ENCODE measurements at places on chromosomes 5 and 9. TPM values are rescaled to one million over a fixed set of nuclear protein-coding genes. Genes with fewer than 3 reads are reported as not detected.
A peak's percentile ranks its signal among the peaks of the same experiment; 100 is the strongest.

- peaks cover 5% of the 10 kb centered on the region for H3K4me1 ChIP-seq
- H3K27me3 ChIP-seq: no peaks in the 10 kb centered on the region
- no peaks in the 10 kb centered on the region for H3K36me3 ChIP-seq
- no peak overlapping the region for H3K4me3 ChIP-seq
- no peak for DNase-seq
These were observed 320.4 kb upstream of the CCNH start for GRCh38 chr5:87732875-87733768.

DNA sequence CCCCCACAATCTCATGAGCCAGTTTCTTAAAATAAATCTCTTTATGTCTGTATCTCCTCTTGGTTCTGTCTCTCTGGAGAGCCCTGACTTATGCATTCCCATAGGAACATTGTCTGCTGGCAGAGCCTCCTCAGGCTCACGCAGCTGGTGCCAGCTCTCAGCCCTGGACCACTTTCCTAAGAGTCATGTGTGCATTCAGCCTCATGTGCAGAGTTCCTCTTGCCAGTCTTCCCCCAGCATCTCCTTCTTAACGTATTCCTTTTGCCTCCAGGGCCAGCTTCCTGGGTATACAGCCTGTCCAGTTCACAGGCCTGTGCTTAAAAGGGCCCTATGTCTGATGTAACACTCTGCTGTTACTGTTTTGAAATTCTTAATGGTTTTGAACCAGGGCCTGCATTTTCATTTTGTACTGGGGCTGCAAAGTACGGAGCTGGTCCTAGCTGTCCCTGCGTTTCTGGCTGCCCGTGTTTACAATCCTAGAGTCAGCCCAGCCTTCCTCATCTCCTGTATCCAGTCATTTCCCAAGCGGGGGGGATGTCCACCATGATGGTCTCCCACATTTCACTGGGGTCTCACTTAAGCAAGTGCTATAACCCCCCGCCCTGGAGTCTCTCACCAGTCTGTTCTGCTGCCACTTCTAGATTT lies 18.1 kb downstream of the ANKRD33B start:
- DNase-seq: no peak
- no peak overlapping the region for H3K4me3 ChIP-seq
- H3K27me3 ChIP-seq: no peaks in the 10 kb centered on the region
- H3K4me1 ChIP-seq: peaks cover 24% of the 10 kb centered on the region

DNA sequence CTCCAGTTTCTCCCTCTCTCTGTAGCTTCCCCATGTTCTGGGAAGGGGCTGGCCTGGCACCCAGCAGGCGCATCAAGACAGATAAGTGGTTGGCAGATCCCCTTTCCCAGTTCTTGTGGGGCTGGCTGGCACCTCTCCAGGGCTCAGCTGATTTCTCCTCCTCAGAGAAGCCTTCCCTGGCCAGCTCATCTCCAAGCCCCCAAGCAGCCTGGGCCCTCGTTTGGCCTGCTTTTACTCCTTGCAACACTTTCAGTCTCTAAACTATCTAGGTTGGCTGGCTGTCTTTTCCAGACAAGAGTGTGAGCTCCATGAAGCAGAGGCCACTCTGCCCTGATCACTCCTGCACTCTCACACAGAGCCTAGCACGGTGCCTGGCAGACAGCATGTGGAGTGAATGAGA lies 13.5 kb downstream of the MACROH2A1 start:
- H3K4me3 ChIP-seq: no peak overlapping the region
- H3K36me3 ChIP-seq: peaks cover 45% of the 10 kb centered on the region
- H3K27ac ChIP-seq: no peak overlapping the region
- no peaks in the 10 kb centered on the region for H3K27me3 ChIP-seq
- no peak for DNase-seq
- H3K4me1 ChIP-seq: peaks cover 24% of the 10 kb centered on the region

- no peak overlapping the region for H3K4me3 ChIP-seq
- no peak overlapping the region for H3K27ac ChIP-seq
- no peak for DNase-seq
- no peaks in the 10 kb centered on the region for H3K36me3 ChIP-seq
- H3K27me3 ChIP-seq: no peaks in the 10 kb centered on the region
These were observed 601.3 kb downstream of the PSAT1 start for GRCh38 chr9:78898234-78898633.

DNA sequence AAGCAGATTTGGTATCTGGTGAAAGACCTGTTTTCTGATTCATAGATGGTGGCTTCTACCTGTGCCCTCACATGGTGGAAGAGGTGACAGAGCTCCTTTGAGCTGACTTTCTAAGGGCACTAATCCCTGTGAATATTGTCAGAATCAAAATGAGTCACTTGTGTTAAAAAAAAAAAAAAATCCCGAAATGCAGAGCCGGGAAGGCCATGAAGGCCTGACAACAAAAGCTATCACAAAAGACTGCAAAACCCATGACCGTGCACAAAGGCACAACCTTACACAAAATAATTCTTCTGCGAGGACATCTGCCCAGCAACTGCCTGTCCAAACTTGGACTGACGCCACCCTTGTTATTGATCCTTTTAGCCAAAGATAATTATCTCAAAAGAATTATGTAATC lies 19.6 kb upstream of the UBTD2 start:
- DNase-seq: peak; percentile 44
- H3K4me3 ChIP-seq: peak overlapping the region; percentile 40
- H3K36me3 ChIP-seq: no peaks in the 10 kb centered on the region

DNA sequence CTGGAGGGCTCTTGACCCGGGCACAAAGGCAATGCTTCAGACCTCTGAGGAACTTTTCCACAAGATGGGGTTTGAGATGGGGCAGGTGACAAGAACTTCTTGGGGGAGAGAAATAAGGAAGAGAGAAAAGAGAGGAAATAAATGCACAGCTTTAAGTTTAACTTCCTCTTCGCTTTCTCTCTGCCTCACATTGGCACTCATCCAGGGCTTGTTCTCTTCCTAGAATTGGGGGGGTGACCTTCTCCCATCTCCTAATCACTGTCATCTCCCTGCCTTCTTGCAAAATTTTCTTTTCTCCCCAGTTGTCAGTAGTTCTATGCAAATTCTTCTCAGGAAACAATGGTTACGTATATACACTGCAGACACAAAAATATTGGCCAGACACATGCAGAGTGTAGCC lies 19.1 kb upstream of the ADCY2 start:
- H3K36me3 ChIP-seq: no peaks in the 10 kb centered on the region
- peaks cover 18% of the 10 kb centered on the region for H3K27me3 ChIP-seq
- H3K4me3 ChIP-seq: no peak overlapping the region
- no peak for DNase-seq
- no peaks in the 10 kb centered on the region for H3K4me1 ChIP-seq

DNA sequence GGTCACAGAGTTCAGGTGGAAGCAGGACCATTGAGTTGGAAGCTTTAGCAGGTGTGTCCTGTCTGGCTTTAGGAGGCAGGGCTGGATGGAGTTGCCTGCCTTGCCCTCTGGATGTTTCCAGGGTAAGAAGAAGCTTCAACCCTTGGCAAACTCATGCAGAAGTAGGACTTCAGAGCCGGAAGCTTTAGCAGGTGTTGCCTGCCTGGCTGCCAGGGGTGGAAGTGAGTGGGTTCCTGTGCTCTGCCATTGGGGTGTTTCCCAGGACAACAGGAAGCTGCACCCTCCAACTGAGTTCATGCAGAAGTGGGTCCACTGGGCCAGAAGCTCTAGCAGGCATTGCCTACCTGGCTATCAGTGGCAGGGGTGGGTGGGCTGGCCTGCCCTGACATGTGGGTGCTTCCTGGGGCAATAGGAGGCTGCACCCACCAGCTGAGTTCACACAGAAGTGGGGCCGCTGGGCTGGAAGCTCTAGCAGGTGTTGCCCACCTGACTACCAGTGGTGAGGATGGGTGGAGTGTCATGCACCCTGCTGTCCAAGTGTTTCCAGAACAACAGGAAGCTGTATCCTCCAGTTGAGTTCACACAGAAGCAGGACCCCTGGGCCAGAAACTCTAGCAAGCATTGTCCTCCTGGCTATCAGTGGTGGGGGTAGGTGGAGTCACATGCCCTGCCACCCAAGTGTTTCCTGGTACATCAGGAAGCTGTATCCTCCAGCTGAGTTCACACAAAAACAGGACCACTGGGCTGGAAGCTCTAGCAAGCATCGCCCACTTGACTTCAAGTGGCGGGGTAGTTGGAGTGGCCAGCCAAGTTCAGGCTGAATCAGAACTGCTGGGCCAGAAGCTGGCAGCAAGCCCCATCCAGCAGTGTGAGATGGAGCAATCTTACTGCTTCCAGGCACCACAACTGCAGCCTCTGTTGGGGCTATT lies 24.6 kb downstream of the LOX start:
- H3K4me3 ChIP-seq: no peak overlapping the region
- no peaks in the 10 kb centered on the region for H3K4me1 ChIP-seq
- no peaks in the 10 kb centered on the region for H3K36me3 ChIP-seq
- H3K27me3 ChIP-seq: no peaks in the 10 kb centered on the region

The TAF11L5 gene
- total RNA-seq: not detected

The STPG3 gene
- total RNA-seq: 0.46 TPM

The KIAA1958 gene
- 19.5 TPM for total RNA-seq

The CRB2 gene
- not detected for total RNA-seq

All from PC-9 (cell line).